ENCODE measurements at places on chromosomes 11 and 22.

GRCh38 chr11:102306817-102307726 lies 10.2 kb upstream of the BIRC3 start:
- no peak for DNase-seq

GRCh38 chr11:62673196-62673525 lies 1.1 kb upstream of the LBHD1 start:
- DNase-seq = no peak

DNA sequence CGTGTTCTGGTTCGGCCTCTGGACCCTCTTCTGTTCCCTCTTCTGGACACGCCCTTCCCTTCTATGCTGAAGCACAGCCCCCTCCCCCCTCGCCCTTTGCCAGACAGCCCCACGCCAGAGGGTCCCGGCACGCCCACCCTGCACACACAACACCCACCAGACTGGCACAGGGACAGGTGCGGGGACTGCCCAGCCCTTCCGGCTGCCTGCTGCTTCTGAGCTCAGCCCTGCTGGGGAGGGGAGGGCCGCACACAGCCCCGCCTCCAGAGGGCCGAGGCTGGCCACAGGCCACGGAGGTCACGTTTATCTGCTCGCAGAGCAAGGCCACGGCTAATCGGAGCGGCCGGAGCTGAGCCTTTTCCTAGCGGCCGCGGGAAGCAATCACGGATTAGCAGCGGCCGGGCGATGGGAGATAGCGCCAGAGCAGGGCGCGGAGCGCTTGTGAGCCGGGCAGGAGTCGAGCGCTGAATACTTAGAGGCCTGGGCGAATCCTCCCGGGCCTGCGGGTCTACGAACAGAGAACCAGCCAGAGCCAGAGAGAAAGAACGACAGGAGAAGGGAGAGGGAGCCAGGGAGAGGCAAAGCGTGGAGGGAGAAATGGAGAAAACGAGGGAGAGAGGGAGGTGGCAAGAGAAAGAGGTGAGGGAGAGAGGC lies 21.5 kb downstream of the OTUB1 start:
- peak; percentile 71 for DNase-seq

GRCh38 chr11:66546966-66547661 lies 411 bp downstream of the ACTN3 start:
- DNase-seq = no peak

DNA sequence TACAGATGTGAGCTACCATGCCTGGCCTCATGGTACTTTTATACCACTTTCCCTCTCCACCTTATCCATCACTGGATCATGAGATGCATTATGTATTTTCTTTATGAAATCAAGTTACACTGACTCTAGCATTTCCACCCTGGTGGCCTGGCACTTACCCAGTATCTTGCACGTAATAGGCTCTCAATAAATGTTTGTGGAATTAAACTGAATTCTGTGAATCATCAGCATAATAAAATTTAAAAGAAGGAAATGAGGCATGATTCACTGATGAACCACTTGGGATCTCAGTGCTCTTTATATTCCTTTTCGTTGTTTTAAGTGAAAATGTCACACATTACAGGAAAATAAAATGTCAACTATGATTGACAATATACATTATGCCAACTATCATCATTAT lies 25.1 kb downstream of the ADM start:
- DNase-seq = no peak

DNA sequence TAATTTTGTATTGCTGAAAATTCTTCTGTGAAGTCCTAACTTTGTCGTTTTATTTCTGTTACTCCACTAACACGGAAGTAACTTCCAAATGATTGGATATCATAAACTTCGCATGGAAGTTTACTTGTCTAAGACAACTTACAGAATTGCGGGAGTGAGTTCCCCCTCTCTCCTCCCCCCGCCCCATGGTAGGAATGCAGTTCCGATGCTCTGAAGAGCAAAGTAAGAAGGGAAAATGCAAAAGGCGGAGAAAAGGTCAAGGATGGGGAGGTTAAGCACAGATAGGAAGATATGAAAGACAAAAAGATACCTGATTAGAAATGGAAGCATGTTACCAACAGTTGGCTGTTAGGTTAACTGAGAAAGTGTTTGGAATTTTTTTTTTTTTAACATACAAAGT lies 1.3 kb downstream of the EIF3M start:
- no peak for DNase-seq

DNA sequence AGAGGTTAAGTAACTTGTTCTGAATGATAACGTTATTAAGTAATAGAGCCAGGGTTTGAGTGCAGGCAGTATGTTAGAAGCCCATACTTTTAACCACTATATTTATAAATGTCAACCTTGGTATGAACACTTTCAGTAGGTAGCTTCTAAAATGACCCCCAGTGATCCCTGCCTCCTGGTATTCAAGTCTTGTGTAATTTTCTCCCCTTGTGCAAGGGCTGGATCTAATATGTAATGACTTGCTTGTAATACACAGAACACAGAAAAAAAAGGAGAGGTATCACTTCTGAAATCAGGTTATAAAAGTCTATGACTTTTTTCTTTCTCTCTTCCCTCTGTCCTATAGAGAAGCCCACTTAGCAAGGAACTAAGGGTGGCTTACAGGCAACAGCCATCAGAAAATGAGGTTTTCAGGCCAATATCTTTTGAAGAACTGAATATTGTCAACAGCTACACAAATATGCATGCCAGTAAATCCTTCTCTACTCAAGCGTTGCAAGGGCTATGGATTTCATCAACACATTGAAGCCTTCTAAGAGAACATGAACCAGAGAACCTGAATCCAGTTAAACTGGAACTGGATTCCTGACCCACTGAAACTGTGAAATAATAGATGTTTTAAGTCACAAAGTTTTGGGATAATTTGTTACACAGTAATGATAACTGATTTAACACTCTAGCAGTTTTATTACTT lies 712.3 kb downstream of the METTL15 start:
- DNase-seq = no peak

- no peak for DNase-seq
These were observed 47.3 kb downstream of the GRIK4 start for GRCh38 chr11:120558744-120559431.

DNA sequence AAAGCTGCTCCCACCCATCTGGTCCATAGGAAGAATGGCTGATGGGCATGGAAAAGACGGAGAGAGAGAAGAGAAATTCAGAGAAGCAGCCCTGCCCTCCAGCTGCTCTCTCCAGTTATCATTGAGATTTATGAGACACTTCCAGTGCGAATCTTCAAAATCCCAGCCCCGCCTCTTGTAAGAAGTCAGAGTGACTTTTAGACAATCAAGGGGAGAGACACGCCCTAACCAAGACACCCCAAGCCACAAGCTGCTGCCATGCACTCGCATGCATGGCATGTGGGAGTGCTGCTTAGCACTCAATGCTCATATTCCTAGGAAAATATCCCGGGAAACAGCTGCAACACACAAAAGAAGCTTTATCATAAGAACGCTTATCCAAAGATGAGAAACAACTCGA lies 110.6 kb upstream of the BID start:
- no peak for DNase-seq

GRCh38 chr22:38685761-38686160 lies 4.0 kb downstream of the TOMM22 start:
- DNase-seq = no peak

DNA sequence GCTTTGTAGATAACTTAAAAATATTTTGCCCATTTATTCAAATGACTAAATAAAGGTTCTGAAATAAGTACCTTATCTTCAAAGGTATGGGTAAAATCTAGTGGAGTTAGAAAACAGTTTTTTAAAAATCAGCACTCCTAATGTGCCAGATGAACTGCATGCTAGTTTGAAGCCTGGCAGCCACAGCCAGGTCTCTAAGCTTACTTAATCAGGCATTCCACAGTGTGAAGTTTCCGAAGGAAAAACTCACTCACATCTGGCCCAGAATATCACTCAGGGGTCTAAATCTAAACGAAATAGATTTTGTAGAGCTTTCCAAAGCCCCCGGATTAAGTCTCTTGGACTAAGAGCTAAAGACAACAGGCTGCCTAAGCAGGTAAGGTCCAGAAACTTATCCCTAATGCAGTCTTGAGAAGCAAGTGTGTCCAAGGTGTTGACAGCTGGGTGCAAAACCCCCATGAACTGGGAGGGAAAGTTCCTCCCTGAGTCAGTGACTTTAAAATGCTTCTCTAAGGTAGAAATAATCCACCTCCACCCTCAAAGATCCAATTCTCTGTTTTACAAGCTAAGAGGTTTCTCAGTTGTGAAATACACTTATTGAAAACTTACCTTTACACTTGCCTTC lies 157.6 kb downstream of the FCHSD2 start:
- no peak for DNase-seq

- no peak for DNase-seq
These were observed 921.3 kb downstream of the METTL15 start for GRCh38 chr11:29029452-29029851.

- no peak for DNase-seq
These were observed 80.8 kb upstream of the SORL1-AS1 start for GRCh38 chr11:121533601-121534000.
